Umbilical cord (tissue), 2 donors: ENCODE measurements at places on chromosomes 1 and 21. TPM values are rescaled to one million over a fixed set of nuclear protein-coding genes. Genes with fewer than 3 reads are reported as not detected.

- no peak for DNase-seq
Measured at GRCh38 chr1:42786097-42786496, 1.3 kb downstream of the TMEM269 start.

DNA sequence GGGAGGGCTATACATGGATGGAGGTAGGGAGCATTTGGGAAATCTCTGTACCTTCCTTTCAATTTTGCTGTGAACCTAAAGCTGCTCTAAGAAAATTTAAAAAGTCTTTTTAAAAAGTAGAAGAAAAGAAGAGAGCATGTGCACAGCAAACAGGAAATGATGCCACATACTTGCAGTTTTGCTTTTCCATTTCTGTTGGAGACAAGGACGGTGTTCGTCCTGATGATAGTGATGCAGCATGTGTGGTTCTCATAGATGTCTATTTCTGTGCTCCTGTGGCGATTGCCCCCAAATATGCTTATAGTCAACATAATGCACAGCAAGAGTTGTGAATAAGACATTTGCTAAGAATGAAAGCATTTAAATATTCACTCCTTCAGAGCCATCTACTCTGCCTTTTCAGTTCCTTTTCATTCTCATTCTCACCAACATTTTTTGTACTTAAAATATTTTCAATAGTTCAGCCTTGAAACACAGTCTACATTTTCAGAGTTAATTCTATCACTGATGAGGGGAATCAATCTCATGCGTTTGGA, 66.6 kb downstream of the LRRC8C start:
- DNase-seq, result no peak

GRCh38 chr1:111364690-111365089, 62.8 kb downstream of the OVGP1 start:
- peak; percentile 3 for DNase-seq

Gene OR13G1
- total RNA-seq, result 2.2 TPM

GRCh38 chr1:155527677-155528076, 34.9 kb downstream of the ASH1L start:
- DNase-seq, result no peak
